HL-60 (cell line): ENCODE measurements at places on chromosomes 2 and 18.

DNA sequence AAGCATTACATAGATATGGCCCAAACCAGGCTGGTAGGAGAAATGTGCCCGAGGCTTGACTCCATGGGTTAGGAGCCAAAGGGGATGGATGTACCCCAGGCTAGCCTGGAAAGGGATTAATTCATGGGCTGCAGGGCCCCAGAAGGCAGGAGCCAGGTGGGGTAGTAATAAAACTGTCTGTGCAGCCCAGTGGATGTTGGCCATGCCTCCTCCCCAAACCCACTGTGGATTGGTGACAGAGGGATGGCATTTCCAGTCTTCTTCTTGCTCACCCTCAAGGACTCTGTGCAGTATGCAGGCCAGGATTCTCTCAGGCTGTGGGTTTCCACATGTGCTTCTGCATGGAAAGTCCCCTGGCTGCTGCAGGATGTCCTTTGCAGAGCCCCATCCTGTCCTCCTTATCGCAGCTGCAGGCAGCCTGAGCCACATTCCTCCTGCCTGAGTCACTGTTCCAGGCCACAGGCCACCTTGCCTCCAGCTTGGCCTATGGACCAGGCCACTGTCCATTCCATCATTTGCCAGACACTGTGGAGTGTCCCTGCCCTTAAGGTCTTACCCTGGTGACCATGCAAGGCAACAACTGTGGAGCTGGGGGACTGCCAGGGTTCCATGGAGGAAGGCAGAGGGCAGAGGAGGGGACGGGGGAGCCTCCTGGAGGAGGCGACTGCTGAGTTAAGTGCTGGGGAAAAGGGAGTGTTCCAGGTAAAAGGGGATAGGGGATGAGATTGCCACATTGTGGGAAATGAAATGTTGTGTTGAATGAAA is 38.9 kb downstream of the INO80C start:
- no peak for DNase-seq

DNA sequence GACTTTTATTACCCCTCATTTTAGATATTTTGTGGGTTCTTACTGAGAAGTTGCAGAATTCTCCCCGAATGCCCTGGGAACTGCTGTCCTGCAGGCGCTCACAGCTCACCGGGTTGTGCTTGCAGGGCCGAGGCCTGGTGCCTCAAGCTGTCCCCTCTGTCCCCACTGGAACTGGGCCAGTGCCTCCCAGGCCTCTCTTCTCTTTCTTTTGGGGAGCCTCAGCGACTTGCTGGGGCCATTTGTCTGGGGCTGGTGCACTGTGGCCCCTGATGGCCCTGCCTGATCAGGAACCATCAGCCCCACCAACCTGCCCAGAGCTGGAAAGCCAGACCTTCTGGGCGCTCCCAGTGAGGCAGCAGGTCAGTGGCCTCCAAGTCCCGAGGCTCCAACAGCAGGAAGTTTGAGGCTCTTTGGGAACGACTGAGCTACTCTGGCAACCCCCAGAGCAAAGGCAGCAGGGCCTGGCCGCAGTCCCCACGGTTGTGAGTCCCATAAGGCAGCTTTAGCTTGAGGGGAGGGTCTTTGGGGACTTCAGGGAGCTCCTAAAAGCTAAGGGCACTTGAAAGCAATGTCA is 14.7 kb upstream of the NEU4 start:
- DNase-seq: no peak

DNA sequence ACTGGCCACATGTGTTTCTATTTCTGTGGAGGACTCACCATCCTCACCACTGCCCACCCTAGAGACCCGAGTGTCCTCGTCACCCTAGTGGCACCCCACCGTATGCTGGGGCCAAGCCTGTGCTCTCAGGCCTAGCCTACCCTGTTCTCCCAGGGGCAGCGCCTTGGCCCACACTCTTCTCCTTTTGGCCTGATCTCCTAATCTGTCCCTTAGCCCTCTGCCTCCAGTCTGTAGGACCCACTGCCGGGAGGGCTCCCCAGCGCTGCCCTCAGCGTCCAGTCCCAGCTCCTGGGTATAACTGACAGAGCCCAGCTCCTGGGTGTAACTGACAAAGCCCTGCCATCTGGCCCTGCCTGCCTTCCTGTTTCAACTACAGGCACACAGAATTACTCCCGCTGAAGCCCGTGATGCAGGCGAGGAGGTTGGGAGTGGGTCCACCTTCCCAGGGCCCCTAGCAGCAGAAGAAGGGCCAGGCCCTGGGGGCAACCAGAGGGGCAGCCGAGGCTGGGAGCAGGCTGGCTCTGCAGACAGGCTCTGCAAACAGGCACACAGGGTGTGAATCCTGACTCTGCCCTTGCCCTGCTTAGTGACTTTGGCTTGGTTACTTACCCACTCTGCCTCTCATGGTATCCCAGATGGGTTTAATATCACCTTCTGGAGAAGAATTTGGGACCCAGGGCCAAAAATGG is 25.6 kb upstream of the PTMA start:
- peak; percentile 72 for DNase-seq

GRCh38 chr2:109533823-109534222 is 79.9 kb downstream of the SEPTIN10 start:
- DNase-seq: no peak

- DNase-seq: no peak
Observed at GRCh38 chr18:50726960-50727589, 92.7 kb downstream of the MRO start.

DNA sequence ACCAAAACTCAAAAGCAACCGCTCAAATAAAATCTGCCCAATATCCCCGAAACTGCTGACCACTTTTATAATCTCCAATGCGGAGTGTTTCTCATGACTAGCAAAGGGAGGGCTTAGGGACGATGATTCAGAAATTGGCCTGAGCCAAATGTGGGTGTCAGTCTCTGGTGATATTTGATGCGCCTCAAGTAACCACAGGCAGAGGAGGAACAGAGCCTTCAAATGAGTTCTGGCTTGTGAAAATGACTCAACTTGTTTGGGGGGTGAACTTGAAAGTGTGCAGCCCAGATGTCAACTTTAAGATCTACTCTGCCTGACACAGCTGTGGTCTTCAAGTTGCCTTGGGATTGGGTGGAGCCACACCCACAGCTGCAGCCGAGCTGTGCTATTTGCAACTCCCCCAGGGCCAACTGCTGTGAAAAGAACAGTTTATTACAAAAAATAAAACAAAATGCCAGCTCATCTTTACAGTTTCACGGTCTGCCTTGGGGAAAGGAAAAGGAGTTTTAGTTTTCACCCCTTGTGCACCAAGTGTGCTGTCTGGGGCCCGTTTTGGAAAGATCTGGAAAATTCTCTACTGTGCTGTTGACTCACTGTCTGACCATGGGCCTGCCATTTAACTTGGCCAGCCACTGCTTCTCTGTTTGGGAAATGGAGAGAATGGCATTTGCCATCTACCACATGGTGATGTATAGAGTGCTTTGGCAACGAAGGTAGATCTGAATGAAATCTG is 222.1 kb downstream of the MTX2 start:
- DNase-seq: no peak

- DNase-seq: peak; percentile 22
Observed at GRCh38 chr2:172806493-172806892, 70.8 kb downstream of the RAPGEF4 start.

DNA sequence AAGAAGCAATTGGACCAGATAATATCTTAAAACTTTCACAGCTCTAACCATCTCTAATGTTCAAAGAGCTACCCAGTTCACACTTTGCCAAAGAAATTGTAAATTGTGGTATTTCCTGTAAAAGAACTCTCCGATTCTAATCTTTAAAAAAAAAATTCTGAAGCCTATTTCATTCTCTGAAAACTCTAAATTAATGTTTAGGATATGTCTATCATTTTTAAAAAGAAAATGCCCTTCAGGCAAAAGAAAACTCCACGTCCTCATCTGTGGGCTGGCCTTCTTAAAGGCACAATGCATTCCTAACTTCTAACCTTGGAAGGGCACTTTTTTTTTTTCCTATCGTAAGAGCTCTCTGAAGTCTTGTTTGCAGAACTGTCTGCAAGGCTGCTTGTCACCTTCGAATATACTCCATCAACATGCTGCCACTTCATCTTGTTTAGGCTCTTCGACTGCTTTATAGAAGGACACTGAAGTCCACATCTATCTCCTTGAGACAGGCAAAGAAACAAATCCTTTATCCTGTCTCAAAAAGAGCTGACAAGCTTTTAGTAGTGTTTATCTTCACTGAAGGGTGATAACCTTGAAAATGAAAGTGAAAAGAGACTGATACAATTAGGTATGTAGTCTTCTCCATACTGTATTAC is 124.3 kb upstream of the SLC39A10 start:
- DNase-seq: no peak

DNA sequence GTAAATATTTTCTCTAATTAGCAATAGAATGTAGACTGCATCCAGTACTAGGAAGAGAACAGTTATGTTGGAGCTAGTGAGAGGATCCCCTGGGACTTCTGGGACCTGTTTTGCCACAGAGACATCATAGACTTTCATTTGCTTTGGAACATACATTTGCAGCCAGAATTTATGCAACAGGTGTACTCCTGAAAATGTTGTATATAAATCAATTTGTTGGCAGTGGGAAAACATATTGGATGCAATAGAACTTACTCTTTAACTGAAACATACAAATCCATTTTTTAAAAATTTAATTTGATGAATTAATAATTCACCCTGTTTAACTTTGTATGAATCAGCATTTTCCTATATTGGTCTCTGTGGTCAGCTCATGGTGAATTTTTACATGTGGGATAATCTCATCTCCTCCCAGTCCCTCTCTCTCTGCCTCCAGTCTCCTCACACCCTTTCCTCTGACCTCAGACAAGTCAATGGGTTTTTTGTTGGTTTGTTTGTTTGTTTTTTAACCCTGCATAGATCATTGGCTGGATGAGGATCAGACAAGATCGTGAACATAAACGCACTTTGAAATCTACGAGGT is 263.0 kb downstream of the LPIN1 start:
- DNase-seq: no peak

GRCh38 chr2:26913606-26913998 is 56.8 kb upstream of the MAPRE3 start:
- no peak for DNase-seq

DNA sequence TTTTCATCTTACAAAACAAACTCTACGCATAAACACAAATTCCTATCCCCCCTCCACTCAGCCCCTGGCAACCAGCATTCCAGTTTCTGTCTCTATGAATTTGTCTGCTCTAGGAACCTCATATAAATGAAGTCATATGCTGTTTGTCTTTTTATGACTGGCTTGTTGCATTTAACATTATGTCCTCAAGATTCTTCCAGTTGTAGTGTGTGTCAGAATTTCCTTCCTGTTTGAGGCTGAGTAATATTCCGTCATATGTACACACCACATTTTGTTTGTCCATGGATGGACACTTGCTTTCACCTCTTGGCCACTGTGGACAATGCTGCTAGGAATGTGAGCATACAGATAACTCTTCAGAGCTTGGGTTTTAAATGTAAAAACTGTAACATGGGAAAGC is 272.1 kb downstream of the GBX2 start:
- no peak for DNase-seq

DNA sequence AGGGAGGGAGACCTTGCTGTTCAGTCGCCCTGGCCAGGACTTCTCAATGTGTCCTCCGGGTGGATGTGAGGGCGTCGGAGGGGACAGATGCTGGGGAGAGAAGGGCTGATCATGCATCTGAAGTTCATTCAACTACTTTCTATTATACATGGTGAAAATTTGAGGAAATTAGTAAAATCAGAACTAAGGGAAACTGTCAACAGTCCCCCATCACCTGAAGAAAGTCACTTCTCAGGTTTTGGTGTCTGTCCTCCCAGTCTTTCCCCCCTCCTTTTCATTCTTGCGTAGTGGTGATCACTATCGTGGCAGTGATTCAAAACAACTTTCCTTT is 17.4 kb upstream of the ACKR3 start:
- DNase-seq: no peak

DNA sequence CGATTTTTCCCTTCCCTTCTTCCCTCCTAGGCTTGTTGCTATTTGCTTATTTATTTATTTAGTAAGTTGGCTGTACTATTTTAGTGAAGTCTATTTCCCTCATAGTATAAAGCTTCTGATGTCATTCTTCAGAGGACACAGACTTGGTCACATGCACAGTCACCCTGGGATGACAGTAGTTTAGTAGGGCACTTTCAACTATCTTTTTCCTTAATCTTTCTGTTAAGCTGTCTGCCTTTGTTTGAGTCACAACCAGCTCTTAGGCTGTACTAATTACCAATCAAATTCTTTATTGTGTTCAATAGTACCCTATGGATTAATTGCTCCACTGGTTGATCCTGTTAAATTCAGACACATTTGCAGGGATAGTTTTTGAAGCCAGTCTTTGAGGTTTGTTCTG is 26.9 kb upstream of the RAB31 start:
- DNase-seq: no peak

GRCh38 chr2:240999873-241000541 is 1.6 kb downstream of the SNED1 start:
- DNase-seq: no peak

DNA sequence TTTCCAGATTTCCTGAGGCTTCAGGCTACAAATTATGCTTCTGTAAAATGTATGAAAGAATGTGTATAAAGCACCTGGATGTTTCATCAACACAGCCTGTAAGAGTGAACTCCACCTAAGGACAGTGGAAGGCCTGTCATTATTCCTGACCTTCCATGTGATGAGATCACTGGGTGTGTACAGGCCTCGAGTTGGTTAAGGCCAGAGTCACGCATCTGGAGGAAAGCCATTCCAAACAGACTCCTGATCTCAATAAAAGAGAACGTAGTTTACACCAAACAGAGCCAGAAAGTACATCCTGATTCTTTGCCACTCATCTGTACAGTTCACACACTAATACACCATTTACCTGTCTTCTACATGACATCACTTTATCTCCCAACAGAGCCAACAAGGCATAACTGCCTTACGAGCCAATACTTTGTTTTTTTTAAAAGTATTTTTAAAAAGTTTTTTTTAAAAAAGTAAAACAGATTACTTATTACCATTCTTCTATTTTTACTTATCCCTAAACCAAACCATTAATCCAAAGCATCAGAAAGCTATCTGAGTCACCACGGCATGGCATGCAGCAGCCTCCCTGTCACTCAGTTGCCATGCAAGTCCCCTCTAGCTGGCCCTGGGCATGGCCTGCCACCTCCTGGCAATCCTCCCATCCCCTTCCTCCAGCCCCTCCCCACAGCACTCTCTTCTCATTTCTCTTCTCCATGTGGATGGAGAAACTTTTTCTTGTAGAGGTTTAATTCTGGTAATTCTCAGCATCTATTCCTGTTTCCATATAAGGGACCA is 78.8 kb upstream of the TFCP2L1 start:
- DNase-seq: no peak

GRCh38 chr2:205473791-205474190 is 208.5 kb upstream of the NRP2 start:
- no peak for DNase-seq

DNA sequence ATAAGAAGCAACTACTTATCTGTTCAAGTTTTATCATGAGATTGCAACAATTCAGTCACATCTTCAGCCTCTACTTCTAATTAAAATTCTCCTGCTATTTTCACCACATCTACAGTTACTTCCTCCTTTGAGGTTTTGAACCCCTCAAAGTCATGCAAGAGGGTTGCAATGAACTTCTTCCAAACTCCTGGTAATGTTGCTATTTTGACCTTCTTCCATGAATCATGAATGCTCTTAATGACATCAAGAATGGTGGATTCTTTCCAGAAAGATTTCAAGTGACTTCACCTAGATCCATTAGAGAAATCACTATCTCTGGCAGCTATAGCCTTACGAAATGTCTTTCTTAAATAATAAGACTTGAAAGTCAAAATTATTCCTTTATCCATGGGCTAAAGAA is 1052.8 kb upstream of the NRXN1 start:
- no peak for DNase-seq
